ENCODE measurements at places on chromosomes 1 and 21. TPM values are rescaled to one million over a fixed set of nuclear protein-coding genes. Genes with fewer than 3 reads are reported as not detected.

The MRTO4 gene
- total RNA-seq, result 10.8 TPM

GRCh38 chr1:11316701-11317100, 43.7 kb downstream of the UBIAD1 start:
- H3K4me1 ChIP-seq, result no peaks in the 10 kb centered on the region
- H3K27me3 ChIP-seq, result peaks cover 13% of the 10 kb centered on the region
- no peak overlapping the region for H3K27ac ChIP-seq
- no peak overlapping the region for H3K4me3 ChIP-seq
- DNase-seq, result no peak

GRCh38 chr1:75502776-75503175, 108.1 kb downstream of the SLC44A5 start:
- DNase-seq, result no peak
- no peaks in the 10 kb centered on the region for H3K4me1 ChIP-seq
- no peaks in the 10 kb centered on the region for H3K36me3 ChIP-seq
- H3K27me3 ChIP-seq, result no peaks in the 10 kb centered on the region

DNA sequence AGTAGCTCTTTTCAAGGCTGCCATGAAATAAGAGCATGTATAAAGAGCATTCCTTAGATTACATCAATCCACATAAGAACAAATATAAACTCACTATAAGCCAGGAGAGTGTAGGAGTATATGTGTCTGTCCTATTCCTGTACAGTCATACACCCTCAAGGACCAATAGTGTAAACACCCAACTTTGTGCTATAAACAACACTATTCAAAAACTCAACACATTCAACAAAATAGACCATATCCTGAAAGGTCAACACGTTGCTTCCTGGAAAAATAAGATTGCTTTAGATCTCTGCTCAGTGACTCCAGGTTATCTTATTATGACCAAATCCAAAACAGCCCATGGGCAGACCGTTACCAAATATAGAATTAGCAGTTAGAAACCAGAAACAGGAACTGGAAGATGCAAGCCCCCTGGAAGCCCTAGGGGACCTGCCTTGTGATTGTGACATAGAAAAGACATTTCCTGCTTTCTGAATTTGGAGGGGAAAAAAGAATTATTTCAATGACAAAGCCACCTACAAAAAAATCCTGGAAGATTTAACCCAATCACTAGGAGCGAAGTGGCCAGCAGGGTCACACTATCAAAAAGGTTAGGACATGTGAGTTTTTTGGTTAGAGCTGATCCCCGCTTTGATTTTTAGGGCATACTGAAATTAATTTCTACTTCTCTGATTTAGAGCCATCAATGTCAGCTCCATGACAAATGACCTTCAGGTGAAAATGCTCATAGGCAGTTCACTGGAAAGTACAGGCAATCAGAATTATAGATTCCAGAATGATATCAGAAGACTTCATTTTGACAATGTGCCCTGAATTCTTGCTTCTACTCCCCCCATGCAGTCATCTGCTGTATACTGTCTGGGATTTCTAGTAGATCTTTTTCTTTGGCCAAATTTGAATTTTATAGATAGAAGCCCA, 59.9 kb downstream of the LRRC8C start:
- no peak overlapping the region for H3K4me3 ChIP-seq
- H3K27ac ChIP-seq, result peak overlapping the region; percentile 2
- H3K4me1 ChIP-seq, result peaks cover 5% of the 10 kb centered on the region
- no peaks in the 10 kb centered on the region for H3K27me3 ChIP-seq
- no peaks in the 10 kb centered on the region for H3K36me3 ChIP-seq
- no peak for DNase-seq

The EVA1B gene
- 102 TPM for total RNA-seq

The TTC39A gene
- 1.4 TPM for total RNA-seq

DNA sequence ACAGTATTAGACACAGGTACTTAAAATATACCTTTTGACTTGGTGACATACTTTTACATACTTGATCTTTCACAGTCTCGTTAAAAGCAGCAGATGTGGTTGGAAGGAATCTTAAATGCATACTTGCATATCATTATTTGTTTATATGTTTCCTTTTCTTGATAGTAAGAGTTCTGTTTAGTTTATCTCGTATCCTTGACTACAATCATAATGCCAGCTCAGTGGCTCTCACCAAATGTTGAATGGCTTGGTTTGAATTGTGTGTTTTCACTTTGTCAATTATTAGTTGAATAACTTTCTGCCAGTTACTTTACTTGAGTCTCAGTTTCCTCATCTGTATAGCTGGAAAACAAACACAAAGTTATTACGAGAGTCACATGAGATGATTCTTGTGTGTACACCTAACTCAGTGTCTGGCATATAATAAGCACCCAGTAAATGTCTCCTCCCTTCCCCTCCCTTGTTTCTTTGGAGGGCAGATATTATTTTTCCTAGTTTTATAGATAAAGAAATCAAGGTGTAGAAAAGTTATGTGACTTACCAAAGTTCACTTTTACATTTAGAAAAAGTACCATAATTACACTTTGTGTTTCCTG, 131.6 kb upstream of the IVNS1ABP start:
- H3K4me3 ChIP-seq, result no peak overlapping the region
- H3K27me3 ChIP-seq, result no peaks in the 10 kb centered on the region
- no peaks in the 10 kb centered on the region for H3K36me3 ChIP-seq
- no peak for DNase-seq

DNA sequence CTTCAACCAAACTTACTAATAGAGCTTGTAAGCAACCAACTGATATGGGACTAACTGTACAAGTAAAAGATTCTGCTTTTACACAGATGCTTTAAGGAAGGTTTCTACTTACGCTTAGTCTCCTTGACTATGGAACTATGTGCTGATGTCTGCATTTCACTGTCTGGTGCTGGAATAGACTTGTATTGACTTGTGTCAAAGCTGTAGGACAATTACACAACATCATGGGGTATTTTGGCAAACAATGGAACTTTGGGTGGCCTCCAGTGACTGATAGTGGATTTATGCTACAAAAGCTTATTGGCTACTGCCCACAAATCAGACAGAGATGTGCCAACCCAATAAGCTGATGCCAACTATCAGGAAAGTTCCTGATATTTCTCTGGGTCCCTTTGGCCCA, 10.6 kb downstream of the CBR1 start:
- H3K4me1 ChIP-seq, result no peaks in the 10 kb centered on the region
- DNase-seq, result no peak
- no peak overlapping the region for H3K27ac ChIP-seq
- H3K36me3 ChIP-seq, result no peaks in the 10 kb centered on the region
- H3K4me3 ChIP-seq, result no peak overlapping the region

DNA sequence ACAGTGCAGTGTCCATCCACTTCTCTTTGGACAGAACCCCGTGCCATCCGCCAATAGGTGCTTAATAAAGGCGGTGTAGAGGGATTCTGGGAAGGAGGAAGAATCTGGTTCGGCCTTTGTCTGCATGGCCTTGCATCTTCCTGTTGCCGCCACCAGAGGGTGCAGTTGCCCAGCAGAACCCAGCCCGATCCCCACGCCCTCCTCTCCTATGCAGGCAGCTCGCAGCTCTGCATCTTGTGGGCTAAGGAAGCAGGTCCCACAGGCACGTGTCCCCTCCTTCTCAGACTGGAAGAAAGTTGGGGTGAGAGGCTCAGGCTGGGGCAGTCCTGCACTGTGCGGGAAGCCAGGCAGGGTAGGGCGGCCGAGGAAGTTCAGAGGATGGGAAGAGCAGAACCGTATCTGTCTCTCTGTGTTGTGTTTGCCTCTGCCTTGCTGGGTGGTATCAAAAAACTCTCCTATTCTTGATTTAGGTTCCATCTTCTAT, 20.8 kb downstream of the NAV1 start:
- peak; percentile 93 for DNase-seq
- H3K27ac ChIP-seq, result no peak overlapping the region
- H3K36me3 ChIP-seq, result no peaks in the 10 kb centered on the region
- no peaks in the 10 kb centered on the region for H3K4me1 ChIP-seq
- H3K4me3 ChIP-seq, result no peak overlapping the region

GRCh38 chr1:154910851-154911250, 25.7 kb downstream of the PMVK start:
- no peaks in the 10 kb centered on the region for H3K27me3 ChIP-seq
- no peak overlapping the region for H3K4me3 ChIP-seq
- no peaks in the 10 kb centered on the region for H3K4me1 ChIP-seq
- no peak overlapping the region for H3K27ac ChIP-seq
- H3K36me3 ChIP-seq, result no peaks in the 10 kb centered on the region
- peak; percentile 40 for DNase-seq

- no peaks in the 10 kb centered on the region for H3K36me3 ChIP-seq
- H3K27ac ChIP-seq, result no peak overlapping the region
- no peaks in the 10 kb centered on the region for H3K4me1 ChIP-seq
- DNase-seq, result no peak
These were observed 65.7 kb downstream of the FAF1 start for GRCh38 chr1:50894340-50894739.

The RBP7 gene
- 13.2 TPM for total RNA-seq

DNA sequence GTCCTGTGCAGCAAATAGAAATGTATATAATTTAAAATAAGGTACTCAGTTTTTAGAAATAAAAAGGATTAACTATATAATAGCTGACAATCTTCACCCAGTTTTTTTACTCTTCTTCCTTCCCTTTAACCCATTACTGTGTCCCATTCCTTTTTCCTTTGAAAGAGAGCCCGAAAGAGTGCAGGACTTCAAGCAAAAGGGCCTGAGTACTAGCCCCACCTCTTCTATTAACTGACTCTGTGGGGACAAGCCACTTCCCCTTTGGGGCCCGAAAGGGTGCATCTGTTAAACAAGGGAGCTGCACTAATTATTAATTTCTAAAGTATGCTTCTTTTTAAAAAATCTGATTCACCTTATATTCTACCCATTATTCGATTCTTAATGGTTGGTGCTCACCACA, 3.3 kb downstream of the USP24 start:
- no peak for DNase-seq
- no peaks in the 10 kb centered on the region for H3K36me3 ChIP-seq
- no peaks in the 10 kb centered on the region for H3K27me3 ChIP-seq
- peak overlapping the region; percentile 97 for H3K27ac ChIP-seq

GRCh38 chr1:181099152-181100014, 10.9 kb downstream of the IER5 start:
- H3K4me3 ChIP-seq, result no peak overlapping the region
- no peaks in the 10 kb centered on the region for H3K36me3 ChIP-seq
- DNase-seq, result no peak
- H3K4me1 ChIP-seq, result no peaks in the 10 kb centered on the region

- no peak for DNase-seq
- H3K36me3 ChIP-seq, result no peaks in the 10 kb centered on the region
- H3K27me3 ChIP-seq, result no peaks in the 10 kb centered on the region
- no peak overlapping the region for H3K4me3 ChIP-seq
- H3K27ac ChIP-seq, result no peak overlapping the region
These were observed 43.7 kb upstream of the CDC42BPA start for GRCh38 chr1:227362039-227362438.

DNA sequence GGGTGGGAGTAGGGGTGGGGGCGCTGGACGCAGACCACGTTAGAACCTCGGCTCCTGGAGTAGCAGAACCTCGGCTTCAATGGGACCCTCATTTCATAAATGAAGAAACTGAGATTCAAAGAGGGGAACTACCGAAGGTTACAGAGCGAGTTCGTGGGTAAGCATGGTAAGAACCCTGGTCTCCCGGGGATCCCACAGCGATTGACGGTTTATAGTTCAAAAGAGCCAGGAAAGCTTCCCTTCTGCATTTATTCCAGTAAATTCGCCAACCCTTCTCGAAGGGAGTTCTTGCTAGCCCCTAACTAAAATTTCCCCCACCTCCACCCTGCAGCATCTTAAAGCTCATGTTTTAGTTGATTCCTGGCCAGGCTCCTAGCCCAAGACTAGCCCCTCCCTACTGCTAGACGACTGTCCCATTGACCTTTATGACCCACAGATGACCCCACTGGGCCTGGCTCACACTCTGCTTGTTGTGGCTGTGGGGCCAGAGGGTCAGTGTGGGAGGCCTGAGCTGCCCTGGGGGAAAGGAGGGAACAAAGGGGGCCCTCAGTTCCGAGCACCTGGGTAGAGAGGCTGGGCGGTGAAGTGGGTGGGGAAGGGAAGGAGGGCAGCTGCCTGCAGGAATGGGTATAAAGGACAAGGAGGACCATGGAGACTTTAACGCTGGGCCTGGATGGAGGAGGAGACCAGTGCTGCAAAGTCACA, 558 bp upstream of the KIF21B start:
- peaks cover 25% of the 10 kb centered on the region for H3K27me3 ChIP-seq
- H3K36me3 ChIP-seq, result no peaks in the 10 kb centered on the region
- peak overlapping the region; percentile 58 for H3K4me3 ChIP-seq

The SARS1 gene
- 106 TPM for total RNA-seq

DNA sequence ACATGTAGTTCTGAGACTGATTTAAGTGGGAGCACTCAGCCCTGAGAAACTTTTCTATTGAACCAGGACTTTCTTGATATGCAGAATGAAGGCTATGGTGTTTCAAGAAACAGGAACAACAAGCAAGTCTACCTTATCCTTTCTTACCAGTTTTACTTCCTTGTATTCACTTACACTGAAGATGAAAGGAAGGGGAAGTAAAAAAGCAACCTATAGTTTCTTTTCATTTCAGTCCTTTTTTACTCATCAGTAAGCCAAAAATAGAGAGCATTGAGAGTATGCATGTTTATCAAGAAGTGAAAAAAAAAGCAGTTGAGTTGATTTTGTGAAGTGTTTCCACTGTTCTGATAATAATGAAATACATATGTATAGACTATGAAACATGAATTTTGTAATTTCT, 1010.3 kb downstream of the AMY1C start:
- H3K27me3 ChIP-seq, result no peaks in the 10 kb centered on the region
- no peak overlapping the region for H3K27ac ChIP-seq
- no peak for DNase-seq
- H3K36me3 ChIP-seq, result no peaks in the 10 kb centered on the region
- no peak overlapping the region for H3K4me3 ChIP-seq

- H3K36me3 ChIP-seq, result no peaks in the 10 kb centered on the region
- no peak overlapping the region for H3K4me3 ChIP-seq
- no peak for DNase-seq
- no peak overlapping the region for H3K27ac ChIP-seq
These were observed 37.9 kb upstream of the BMP8B start for GRCh38 chr1:39826583-39826982.

- no peaks in the 10 kb centered on the region for H3K27me3 ChIP-seq
- H3K36me3 ChIP-seq, result peaks cover 69% of the 10 kb centered on the region
- DNase-seq, result no peak
- H3K4me3 ChIP-seq, result no peak overlapping the region
- peak overlapping the region; percentile 5 for H3K27ac ChIP-seq
- H3K4me1 ChIP-seq, result peaks cover 8% of the 10 kb centered on the region
These were observed 10.3 kb downstream of the ZNF687 start for GRCh38 chr1:151292207-151293030.

The COL18A1 gene
- 104 TPM for total RNA-seq

- DNase-seq, result no peak
- no peak overlapping the region for H3K4me3 ChIP-seq
- peaks cover 22% of the 10 kb centered on the region for H3K36me3 ChIP-seq
- no peak overlapping the region for H3K27ac ChIP-seq
- no peaks in the 10 kb centered on the region for H3K27me3 ChIP-seq
These were observed 8.6 kb upstream of the C1QTNF12 start for GRCh38 chr1:1255078-1255477.

DNA sequence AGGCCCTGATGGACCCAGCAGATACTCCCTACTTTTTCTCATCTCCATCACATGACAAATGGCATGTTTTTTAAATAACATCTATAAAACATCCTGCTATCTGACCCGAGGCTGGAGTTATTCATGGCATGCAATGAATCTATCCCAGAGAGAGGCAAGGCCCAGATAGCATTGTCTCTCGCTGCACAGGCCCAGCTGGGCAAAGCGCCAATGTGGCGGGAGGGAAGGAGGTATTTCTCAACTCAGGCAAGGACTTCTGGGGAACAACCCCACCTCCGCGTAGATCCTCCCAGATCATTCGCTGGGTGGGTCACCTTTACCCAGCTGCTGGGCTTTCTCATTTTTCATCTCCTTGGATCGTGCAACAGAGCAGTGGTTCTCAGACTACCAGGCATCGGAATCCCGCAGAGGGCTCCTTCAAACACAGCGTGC, 59.8 kb downstream of the ERG start:
- H3K36me3 ChIP-seq, result no peaks in the 10 kb centered on the region
- H3K27ac ChIP-seq, result no peak overlapping the region
- H3K27me3 ChIP-seq, result no peaks in the 10 kb centered on the region
- H3K4me1 ChIP-seq, result no peaks in the 10 kb centered on the region
- no peak for DNase-seq
- H3K4me3 ChIP-seq, result no peak overlapping the region

Data from sigmoid colon (tissue), 7 donors.